Activated naive CD4-positive, alpha-beta T cell treated with Interleukin-2 at 50 U/mL for 16 hours (primary cell): ENCODE measurements at places on chromosomes 11 and 22.
A peak's percentile ranks its signal among the peaks of the same experiment; 100 is the strongest.

GRCh38 chr11:12473381-12473780 lies 96.0 kb downstream of the PARVA start:
- no peak for DNase-seq

DNA sequence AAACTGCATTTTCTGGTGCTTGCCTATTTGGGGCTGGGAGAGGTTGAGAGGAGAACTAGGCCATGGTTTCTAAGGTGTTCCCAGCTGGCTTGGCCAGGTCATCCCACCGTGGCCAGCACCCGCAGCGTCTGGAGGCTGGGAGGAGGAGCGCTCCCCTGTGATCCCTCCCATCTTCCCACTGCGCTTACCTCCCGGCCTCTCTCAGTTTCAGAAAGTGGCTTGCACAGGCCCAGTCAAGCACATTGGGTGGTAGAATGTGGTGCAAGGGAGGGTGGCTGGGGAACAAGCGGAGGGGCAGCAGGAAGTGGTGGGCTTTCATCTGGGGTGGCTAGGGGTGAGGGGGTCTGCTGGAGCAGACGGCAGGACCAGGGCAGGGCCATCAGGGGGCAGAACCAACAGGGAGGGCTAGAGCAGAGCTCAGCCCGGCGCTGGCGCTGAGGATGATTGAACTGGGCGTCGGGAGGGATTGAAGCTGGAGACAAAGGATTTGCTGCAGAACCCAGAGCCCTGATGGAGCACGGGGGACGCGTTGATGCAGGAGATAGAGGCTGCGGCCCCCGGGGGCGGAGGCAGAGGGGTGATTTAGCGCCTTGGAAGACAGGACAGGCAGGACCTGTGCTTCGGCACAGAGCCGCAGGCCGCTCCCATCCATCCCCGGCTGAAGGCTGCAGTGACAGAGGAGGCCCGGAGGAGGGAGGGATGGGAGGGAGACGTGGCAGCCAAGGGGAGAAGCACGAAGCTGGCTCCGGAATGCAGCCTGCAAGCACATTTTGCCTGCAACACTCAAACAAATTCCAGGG lies 76.0 kb downstream of the TRIM29 start:
- DNase-seq: no peak

DNA sequence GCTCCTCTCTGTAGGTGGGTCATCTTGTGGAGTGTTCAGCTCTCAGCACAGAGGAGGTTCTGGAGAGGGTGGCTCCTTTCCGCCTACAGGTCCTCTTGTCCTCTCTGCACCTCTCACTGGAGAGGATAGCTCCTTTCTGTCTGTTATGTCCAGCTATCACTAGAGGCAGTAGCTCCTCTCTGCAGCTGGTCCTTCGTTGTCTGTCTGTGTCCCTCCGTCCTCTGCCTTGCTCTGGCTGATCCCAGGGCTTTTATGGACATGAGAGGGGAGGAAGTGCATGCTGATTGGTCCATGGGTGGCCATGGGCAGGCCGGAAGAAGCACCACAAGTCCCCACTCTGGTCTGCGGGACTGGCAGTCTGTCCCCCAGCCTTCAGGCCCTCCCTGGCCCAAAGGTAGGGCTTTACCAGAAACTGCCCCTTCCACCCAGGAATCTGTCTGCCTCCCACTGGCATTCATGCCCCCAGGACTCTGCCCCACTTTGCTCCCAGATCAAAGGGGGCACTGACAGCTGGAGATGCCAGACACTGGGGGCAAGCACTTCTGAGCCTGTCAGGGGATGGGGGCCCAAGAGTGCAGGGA lies 38.6 kb upstream of the CALCB start:
- DNase-seq: no peak

DNA sequence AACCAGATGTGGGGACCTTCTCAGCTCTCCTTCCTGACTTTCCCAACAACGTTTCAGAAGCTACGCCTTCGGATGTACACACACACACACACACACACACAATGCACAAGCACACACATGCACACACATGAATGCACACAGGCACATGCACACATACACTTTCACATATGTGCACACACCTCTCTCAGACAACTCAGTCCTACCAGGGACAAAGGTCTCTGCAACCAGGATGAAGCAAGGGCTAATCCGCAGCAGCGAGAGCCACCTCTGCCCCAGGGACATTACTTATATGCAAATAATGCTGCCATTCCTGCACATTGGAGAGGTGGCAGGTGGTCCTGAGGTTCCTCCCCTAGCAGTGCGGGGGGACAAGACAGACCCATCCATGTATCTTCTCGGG lies 27.4 kb upstream of the LINC01488 start:
- no peak for DNase-seq

- no peak for DNase-seq
These were observed 112.7 kb downstream of the TEAD1 start for GRCh38 chr11:12786891-12787290.

DNA sequence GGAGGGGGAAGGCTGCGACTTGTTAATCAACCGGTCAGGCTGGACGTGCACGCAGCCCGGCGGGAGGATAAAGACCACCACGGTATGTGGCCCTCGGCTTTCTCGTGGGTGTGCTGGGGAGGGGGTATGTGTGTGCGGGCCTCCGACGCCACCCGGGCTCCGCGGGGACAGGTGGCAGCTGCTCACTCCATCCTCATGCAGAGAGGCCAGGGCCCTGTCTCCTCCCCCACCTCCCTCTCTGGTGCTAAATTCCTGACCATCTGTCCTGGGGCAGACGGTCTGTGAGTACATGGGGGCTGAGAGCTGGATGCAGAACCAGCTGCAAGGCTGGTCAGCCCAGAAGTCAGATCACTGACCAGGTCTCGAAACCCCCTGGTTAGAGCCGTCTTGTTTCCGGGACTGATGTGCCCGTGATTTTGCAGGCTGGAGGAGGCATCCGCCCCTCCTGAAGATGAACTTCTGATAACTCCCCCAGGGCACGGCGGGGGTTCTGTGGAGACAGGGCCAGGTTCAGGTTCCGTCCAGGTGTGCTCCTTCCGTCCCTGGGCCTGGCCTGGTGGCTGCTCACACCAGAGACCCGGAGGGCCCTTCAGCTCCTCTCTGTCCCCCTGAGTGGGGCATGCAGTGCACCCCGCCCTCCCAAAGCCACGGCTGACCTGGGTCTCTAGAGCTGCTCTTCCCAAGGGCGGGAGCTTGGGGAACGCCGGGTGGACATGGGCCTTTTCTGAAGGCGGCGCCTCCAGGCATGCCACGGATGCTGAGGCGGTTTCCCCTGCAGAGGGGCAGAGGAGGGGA lies 1119.7 kb downstream of the BRD1 start:
- no peak for DNase-seq

DNA sequence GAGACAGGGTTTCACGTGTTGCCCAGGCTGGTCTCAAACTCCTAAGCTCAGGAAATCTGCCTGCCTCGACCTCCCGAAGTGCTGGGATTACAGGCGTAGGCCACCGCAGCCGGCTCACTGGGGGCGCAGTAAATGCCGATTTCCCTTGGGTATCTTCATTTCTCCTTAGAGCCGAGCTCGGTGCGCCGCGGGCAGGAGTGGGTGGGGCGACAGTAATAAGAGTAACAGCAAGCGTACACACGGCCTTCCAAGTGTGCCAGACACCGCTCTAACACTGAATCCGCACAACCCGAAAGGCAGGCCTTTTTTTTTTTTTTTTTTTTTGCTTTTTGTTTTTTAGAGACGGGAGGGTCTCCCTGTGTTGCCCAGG lies 500 bp upstream of the ADSL start:
- peak; percentile 74 for DNase-seq

DNA sequence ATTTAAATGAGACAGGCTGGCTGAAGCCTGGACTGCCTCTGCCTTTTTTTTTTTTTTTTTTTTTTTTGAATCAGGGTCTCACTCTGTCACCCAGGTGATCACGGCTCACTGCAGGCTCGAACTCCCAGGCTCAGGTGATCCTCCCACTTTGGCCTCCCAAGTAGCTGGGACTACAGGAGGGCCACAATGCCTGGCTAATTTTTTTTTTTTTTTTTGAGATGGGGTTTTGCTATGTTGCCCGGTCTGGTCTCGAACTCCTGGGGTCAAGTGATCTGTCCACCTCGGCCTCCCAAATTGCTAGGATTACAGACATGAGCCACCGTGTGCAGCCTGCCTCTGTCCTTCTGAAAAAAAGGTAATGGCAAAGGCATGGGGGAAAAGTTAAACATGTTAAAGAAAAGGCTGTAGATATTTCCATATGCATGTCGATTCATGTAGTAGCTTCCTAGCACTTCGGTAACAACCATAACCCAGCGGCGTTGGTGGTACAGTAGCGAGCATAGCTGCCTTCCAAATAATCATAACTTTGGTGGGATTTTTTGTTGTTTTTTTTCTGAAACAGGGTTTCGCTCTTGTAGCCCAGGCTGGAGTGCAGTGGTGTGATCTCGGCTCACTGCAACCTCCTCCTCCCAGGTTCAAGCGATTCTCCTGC lies 48.8 kb downstream of the MCHR1 start:
- no peak for DNase-seq

GRCh38 chr11:118232659-118233058 lies 7.8 kb upstream of the JAML start:
- peak; percentile 71 for DNase-seq

DNA sequence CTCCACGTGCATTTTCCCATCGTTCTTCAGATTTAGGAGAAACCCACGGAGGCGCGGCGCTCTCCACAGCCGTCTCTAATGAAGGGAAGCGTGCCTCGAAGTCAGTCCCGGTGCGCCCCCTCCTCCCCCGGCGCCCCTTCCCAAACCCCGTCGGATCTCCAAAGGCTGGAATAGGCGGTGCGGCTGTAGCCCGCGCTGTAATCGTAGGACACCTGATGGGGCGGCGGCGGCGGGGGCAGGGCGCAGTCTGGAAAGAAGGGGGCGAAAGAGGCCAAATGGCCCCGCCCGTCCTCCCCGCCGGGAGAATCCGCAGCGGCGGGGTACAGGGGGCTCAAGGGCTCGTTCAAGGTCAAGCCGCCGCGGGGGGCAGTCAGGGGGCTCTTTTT lies 1.3 kb downstream of the FAM181B start:
- DNase-seq: no peak

DNA sequence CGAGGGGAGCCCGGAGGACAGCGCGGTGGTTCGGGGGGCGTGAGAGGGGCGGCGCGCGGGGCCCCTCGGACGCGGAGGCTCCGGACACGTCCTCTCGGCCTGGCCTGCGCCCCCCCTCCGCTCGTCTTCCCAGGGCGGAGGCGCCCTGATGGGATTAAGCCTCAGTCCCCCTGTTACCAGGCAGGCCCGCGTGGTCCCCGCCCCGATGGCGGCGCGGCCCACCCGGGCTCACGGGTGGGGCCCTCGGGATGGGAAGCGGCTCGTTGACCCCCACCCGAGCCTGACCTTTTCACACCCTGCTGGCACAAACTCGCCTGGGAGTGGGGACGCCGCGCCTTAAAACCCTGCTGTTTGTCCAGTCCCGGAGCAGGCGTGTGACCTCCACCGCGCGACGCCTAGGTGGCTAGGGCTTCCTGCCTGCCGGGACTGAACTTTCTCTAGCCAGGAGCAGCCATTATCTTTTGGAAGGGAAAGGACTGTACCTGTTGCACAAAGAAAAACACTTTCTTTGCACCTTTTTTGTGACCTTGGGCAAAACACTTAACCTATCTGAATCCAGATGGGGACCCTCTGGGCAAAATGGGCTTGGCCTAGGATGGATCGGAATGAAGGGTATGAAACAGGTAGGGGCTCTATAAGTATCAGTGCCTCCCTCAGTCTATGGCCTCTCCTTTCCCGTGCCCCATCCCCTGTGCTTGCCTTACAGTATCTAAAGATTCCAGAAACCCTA lies 1.0 kb downstream of the KIAA1671 start:
- DNase-seq: no peak

- DNase-seq: no peak
These were observed 186.2 kb downstream of the CWF19L2 start for GRCh38 chr11:107271425-107271824.

- DNase-seq: no peak
These were observed 1337.8 kb downstream of the BRD1 start for GRCh38 chr22:48489551-48490499.

DNA sequence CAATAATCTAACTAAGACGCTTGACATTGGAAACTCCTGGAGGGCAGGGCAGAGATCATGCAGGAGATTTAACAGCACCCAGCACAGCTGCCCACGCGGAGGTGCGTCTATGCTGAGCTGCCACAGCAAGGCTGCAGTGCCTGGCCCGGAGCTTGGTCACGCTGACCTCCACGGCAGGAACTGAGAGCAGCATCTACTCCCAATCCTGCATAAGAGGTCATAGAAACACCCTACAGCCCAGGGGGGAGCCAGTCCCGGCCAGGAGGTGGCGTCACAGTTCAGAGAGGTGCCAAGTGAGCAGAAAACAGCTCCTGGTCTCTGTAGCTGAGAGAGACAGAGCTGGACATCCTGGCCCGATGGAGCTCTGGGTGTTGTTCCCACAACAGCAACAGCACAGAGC lies 121.1 kb upstream of the TMEM45B start:
- DNase-seq: no peak

DNA sequence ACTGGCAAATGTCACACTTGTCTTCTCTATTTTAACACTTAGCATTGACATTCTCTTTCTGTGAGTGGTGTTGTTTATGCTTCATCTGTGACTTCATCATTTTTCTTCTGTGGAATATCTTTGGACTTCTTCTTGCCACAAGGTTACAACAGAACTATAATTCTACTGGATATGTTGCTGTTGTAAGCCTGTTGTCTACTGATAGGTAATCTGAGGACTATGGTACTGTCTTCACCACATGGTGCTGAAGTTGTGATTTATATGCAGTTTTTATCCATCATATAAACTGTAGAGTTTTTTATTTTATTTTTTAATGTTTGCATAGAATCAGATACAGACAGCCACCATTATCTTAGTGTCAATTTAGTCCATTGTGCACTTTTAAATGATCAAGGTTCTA lies 622.2 kb upstream of the CNTN5 start:
- no peak for DNase-seq

GRCh38 chr11:11563200-11563975 lies 58.4 kb downstream of the GALNT18 start:
- no peak for DNase-seq

DNA sequence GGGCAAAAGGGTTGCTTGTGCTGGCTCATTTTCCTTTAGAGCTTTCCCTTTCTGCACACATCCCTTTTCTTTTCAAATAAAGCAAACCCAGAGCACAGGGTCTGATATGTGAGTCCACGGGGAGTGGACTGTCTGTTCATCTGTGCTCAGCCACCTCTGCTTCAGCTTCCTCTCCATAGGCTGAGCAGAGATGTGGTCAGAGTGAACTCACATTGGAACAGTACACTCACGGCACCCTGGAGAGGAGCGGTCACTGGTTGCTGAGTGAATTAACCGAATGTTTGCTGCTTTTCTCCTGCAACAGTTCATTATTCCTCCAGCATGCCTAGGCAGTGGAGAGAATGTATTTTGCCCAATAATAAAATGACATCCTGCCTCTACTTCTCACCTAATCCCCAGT lies 36.3 kb upstream of the CABP7 start:
- DNase-seq: no peak

DNA sequence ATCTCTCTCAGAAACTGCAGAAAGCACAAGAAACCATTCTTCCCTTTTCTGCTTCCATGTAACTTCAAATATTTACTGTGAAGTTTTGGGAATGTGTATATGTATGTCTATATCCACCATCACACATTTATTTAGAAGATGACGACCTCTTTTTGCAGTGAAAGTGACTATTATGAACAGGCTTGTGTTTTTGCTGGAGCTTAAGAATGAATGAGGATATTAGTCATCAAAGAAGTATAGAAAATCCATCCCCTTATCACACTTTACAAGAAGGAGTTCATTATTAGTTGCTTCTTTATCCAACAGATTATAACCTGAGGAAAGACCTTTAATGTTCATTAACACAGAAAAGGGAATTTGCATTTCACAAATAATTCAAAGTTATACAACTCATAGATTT lies 21.1 kb upstream of the SLC5A12 start:
- no peak for DNase-seq

GRCh38 chr11:17610085-17610894 lies 63.2 kb downstream of the OTOG start:
- no peak for DNase-seq

- no peak for DNase-seq
These were observed 142.7 kb upstream of the KIRREL3 start for GRCh38 chr11:127143251-127143650.
